ENCODE measurements at places on chromosomes 2 and 18.
A peak's percentile ranks its signal among the peaks of the same experiment; 100 is the strongest.

DNA sequence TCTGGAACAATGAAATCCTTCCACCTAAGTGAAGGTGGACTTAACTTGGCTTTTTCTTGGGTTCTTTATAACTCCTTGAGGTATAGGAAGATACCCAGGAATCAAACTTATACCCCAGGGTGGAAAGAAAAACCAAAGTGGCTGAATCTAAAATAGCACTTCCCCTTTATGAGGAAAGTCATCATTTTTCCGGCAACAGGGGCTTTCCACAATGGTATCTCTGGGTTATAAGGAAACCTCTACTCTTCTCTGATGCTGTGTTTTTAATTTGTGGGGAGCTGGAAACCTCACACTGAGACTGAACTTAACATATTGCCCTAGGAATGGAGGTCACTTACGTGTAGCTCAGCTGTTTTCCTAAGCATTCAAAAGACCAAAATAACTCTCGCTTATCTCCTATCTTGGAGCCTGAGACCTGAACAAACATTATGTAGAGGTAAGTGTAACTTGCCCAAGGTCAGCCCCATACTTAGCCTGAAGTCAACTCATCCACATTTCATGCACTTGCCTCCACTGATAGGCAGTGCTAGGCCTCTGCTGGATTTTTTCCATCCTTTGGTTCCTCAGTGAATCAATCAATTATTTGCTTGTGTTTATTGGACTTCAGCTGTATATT is 117.9 kb downstream of the SETBP1 start:
- DNase-seq = no peak

GRCh38 chr18:55988537-55988936 is 400.5 kb upstream of the TCF4 start:
- peak; percentile 10 for DNase-seq

DNA sequence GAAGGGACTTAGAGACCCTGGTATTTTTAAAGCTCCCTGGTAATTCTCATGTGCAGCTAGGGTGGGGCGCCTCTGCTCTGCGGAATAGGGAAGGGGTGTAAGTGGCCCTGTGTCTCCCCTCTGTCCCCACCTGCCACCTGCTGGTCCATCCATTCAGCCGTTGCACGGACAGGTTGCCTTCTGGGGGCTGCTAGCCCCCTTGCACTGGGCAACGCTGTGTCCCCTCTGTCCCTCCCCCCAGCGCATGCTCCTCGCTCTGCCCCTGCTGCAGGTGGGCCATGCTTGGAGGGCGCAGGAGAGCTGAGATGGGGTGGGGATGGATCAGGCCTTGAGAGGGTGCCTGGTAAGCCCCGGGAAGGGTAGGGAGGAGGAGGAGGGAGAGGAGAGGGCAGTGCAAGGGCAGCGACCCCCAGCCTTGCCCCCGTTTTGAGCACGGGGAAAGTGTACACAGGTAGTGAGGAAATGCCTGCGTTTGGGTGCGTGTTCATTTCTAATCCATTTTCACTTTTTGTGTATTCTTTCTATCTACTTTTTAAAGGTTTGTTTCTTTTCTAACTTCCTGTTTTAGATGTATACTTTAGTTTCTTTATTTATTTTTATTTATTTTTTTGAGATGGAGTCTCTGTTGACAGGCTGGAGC is 23.9 kb downstream of the RRM2 start:
- no peak for DNase-seq

GRCh38 chr2:102736110-102736409 is 25.8 kb upstream of the TMEM182 start:
- no peak for DNase-seq

DNA sequence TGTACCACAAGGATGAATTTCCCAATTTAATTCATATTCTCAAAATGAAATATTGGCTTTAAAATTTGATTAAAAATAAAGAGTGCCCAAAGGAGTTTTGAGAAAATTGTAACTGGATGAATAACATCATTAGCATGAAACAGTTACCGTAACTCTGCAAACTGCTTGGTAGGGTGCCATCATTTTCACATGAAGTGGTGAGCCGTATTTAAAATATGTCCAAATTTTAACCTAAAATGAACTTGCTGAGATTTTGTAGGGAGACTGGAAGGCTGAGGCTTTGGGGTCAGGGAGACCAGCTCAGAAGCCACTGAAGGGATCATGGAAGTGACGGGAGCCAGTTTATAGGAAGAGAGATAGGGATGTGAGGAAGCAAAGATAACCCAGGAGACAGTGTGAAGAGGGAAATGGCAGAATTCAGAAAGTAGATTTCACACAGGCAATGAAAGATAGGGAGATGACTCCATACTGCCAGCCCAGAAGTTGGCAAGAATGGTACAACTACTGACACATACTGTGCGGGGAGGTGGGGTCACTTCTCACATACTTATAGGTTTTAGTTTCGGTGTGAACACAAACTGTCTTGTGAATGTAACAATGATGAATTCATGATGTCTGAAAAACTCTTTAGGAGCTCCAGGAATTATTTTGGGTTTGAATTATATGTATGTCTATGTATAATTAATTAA is 53.8 kb downstream of the EFEMP1 start:
- peak; percentile 80 for DNase-seq

- DNase-seq = peak; percentile 25
Observed at GRCh38 chr2:36238106-36238505, 117.5 kb upstream of the CRIM1 start.

DNA sequence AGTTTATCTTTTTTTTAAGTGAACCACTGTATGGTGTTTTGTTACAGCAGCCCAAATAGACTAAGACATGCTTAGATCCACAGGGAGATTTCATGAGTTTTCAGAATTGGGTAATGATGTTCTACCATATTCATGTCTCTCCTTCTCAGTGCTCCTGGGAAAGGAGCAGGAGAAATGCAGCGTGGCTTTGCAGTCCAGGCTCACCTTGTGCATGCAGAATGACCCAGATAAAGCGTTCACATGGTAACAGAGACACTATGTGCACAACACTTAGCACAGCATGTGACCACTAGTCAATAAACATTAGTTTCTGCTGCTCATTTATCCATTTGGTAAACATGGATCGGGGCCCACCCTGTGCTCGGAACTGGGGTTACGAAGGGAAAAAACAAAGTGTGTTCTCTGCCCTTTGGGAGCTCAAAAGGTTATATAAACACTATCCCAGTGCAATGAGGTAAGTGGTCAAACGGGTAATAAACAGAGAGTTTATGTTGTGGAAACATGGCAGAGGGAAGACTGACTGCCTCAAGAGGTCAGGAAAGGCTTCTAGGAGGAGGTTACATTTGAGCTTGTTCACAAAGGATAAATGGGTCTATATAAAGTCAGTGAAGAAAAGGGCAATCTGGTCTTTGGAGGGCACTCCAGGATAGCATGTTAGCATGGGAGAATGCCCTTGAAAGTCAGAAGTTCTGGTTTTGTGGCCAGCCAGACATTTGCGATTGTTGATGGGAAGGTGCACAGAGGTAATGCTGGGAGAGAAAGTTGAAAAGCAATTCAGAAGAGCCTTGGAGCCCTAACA is 299.2 kb downstream of the TDRD15 start:
- no peak for DNase-seq

GRCh38 chr2:191922736-191923651 is 76.1 kb upstream of the CAVIN2 start:
- no peak for DNase-seq

GRCh38 chr2:48043746-48044145 is 137.4 kb upstream of the FBXO11 start:
- peak; percentile 23 for DNase-seq

DNA sequence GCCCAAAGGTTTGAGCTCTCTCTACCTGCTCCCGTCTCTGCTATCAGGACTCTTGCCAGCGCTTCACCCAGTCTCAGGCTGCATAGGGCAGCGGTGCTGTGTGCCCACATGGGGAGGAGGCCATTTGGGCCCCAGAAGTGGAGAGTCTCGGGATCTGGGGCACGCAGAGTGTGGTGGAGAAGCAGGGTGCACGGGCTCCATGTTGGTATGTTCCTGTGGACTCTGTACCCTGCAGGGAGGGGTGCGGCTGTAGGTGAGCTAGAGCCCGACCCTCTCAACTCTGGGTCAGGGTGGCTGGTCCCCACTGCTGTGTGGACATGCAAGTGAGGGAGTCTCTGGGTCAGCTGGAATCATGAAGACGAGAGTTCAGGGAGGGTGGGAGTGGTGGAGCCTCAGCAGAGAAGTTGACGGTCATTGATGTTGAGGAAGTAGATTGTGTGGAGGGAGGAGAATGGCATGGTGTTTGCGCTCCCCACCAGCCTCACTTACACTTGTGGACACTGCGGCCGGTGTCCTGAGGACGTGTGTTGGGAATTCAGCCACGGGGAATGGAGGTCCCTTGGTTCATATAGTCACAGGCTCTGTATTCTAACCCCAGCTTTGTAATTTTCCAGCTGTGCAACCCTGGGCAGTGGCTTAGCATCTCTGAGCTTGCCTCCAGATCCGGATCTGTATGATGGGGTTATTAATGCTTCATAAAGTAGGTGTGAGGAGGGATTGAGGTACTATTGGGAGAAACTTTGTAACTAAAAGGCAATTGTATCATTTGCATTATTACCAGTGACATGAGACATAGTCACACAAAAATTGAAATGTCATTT is 840 bp upstream of the PSD4 start:
- no peak for DNase-seq

GRCh38 chr2:14348247-14348646 is 284.3 kb upstream of the LRATD1 start:
- DNase-seq = peak; percentile 3

GRCh38 chr2:178934571-178934970 is 115.4 kb downstream of the CCDC141 start:
- no peak for DNase-seq

- DNase-seq = no peak
Observed at GRCh38 chr2:109317471-109318095, 188.6 kb downstream of the SH3RF3 start.

- no peak for DNase-seq
Observed at GRCh38 chr2:240791821-240792628, 28.0 kb downstream of the KIF1A start.

GRCh38 chr2:166784296-166784946 is 103.9 kb upstream of the XIRP2 start:
- no peak for DNase-seq

DNA sequence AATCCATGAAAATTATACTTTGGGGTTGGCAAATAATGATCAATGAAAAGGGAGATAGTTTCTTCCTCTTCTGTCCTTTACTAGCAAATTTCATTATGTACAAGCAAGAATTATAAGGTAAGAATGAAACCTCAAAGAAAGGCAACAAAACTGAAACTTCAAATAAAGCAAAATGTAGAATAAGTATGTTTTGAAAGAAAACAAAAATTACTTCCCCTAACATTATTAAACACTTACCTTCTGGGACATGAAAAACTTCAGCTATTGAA is 29.4 kb downstream of the THADA start:
- DNase-seq = no peak

DNA sequence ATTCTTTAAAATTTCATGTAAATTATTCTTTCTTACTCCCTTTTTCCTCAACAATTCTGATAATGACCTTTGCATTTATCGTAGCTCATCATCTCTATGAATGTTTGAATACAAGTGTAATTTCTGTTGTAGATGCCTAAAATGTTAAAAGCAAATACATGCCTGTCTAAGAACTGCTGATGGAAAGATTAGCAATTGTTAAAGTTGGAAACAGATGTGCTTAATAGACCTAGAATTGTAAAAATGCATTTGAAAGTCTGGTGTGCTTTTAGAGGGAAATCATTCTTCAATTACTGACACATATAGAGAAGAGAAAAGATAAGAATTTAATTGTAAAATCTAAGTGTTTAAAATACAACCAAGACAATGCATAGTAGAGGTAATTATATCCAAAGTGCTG is 50.4 kb downstream of the CCDC102B start:
- DNase-seq = no peak

DNA sequence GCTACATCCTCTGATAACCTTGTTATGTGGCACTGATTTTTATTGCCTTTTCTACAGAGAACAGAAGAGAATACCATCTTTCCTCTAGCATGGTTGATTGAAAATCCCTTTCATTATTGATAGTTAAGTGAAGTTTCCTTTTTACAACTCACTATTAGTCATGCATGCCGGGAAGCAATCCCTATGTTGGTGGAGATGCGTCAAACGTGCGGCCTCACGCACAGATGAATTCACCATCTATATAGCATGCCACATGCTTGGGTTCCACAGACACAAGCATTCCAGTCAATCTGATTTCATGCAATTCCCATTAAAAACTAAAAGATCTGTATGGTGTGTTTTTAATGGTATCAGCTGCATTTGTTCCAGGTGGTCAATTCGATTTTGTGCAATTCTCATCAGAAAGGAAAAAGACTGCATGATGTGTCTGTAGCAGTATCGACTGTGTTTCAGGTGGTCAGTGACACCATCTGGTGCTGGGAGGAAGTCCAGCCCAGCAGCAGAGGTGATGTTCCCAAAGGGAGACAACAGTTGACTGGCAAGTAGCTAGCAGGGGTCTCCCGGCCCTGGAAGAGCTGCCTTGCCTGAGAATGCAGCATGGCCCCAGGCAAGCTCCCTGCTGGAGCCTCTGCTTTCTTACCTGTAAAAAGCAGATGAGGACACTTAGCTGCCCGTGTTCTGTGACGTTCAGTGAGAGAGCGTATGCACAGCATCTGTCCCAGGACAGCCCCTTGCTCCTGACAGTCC is 151.3 kb upstream of the NCK2 start:
- no peak for DNase-seq

- peak; percentile 89 for DNase-seq
Observed at GRCh38 chr2:100957996-100958653, 44.0 kb upstream of the RPL31 start.

DNA sequence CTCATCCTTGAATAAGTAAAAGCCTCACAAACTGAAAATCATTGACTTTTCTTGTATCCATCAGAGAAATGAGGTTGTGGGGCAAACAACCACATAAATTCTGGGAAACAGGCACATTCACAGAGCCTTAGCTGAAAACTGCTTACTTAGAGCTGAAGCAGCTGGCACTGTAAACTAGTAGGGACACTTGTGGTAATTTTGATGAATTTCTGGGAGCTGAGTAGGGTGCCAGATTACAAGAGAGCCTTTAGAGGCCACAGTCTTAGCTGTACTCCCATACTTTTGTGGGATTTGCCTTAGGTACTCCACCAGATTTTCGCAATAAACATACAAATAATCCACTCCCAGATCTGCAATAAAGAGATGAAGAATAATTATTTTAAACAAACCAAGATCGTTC is 315.2 kb downstream of the TMX3 start:
- no peak for DNase-seq

DNA sequence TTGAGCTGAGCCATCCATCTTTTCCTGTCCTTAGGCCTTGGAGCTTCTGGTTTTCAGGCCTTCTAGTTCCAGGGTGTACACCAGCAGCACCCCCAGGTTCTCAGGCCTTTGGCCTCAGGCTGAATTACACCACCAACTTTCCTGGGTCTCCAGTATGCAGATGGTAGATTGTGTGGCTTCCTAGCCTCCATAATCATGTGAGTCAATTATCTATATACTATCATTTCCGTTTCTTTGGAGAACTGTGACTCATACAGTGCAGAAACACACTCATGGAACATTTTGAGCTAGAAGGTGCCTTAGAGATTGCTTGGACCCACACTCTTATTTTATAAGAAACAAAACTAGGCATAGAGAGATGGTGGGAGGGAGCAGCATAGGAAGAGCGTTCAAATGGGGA is 167.4 kb downstream of the NCK2 start:
- peak; percentile 11 for DNase-seq

GRCh38 chr2:230904856-230905447 is 20.1 kb downstream of the GPR55 start:
- DNase-seq = no peak
